ENCODE measurements at places on chromosomes 16 and 17.

GRCh38 chr17:55843785-55844184 lies 92.9 kb downstream of the PCTP start:
- no peak for DNase-seq

GRCh38 chr17:42608305-42609181 lies 631 bp downstream of the RETREG3 start:
- DNase-seq = peak; percentile 13

- no peak for DNase-seq
Measured at GRCh38 chr17:78892520-78892919, 10.5 kb downstream of the CEP295NL start.

GRCh38 chr17:47170710-47171109 lies 18.4 kb downstream of the CDC27 start:
- no peak for DNase-seq

DNA sequence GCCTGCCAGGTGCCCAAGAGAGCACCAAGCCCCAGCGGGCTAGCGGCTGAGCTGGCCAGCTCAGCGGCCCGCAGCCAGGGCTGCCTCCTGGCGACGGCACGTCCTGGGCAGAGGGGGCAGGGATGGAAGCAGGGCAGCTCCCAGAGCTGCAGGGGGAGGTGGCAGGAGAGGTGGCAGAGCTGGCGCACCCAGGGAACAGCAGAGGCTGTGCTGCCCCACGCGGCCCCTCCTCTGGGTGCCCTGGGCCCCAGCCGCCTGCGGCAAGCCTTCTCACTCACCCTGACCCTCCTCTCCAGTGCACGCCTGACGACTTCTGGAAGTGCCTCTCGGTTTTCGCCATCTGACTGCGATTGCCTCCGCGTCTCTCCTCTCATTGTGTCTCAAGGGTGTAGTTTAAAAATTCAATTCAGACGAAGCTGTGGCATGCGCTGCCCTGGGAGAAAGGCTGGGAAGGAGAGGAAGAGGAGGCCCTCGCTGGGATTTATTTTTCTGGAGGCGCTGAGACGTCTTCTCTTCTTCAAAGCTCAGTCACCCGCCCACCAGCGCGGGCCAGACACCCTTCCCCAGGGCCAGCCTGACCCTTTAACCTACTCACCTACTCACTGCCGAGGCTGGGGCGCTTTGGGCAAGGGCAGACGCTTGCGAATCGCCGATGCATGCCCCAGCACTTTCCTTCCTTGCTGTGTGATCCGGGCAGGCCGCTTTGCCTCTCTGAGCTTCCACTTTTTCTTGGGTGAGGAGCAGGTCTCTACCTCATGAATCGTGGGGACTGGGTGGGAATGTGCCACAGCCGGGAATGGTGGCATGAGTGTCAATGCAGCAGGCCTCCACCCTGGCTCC lies 24.9 kb downstream of the GSE1 start:
- no peak for DNase-seq

DNA sequence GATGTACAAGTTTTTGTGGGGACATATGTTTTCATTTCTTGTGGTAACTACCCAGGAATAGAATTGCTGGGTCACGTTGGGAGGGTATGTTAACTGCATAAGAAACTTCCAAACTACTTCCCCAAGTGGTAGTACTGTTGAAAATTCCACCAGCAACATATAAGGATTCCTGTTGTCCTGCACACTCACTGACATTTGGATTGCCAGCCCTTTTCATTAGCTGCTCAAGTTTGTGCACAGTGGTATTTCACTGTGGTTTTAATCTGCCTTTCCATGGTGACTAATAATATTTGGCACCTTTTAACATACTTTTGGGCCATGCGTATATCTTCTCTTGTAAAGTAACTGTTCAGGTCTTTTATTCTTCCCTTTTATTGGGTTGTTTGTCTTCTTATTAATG lies 103.3 kb downstream of the GNAO1 start:
- DNase-seq = no peak

GRCh38 chr16:67207249-67208091 lies 8.5 kb downstream of the ELMO3 start:
- no peak for DNase-seq

DNA sequence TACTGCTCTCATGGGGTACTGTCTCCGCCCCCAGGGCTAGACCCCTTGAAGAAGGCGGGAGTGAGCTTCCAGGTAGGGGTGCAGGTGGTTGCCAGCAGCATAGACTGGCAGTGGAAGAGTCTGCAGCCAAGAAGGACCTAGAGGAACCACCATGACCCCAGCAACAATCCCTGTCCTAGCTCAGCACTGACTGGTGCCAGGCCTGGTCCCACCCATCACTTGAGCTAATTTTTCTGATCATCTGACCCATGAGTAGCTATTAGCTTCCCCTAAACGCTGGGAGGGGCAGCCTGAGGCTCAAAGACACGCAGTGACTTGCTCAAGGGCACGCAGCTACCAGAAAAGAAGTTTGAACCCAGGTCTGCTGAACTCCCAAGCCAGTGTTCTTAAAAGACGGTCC lies 945 bp downstream of the PRM3 start:
- no peak for DNase-seq

GRCh38 chr16:82363026-82363816 lies 193.2 kb upstream of the MPHOSPH6 start:
- DNase-seq = no peak

DNA sequence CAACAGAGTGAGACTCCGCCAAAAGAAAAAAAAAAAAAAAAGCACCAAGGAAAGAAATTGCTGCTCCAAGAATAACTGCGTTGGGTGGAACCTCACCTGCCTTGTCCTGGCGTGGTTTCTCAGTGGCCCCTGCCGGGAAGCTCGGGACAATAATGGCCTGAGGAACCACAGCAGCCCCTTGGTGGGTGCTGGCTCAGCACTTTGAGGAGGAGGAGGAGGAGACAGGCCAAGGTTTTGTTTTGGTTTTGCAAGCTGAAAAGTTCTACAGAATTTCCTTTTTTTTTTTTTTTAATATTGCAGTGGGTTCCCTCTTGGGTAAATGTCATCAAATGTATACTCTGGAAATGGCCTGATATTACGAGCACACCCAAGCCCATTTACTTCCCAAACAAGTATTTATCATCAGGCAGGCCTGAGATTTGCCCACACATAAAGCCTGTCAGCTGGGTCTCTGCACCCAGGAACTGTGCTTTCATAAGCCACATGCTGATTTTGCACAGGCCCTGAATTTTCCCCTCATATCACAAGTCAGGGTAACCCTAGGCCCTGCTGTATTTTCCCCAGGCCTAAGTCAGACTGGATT lies 78.3 kb downstream of the SOCS1 start:
- DNase-seq = no peak

GRCh38 chr16:50804290-50804907 lies 62.5 kb downstream of the CYLD start:
- DNase-seq = no peak

DNA sequence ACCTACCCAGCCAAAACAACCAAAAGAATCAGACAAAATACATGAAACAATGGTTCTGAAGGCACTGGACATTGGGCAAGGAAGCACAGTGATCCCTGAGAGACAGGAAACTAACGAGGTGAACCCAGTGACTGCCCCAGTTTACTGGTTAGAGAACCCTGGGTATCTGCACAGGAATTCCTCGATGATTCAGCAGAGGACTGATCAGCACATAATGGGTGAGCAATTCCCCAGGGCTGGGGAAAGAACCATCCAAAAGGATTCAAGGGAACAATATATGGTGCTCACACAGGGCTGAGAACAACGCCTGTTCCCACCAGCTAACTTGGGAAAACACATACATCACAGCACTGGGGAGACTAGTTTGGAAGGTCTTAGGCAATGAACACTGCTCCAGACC lies 167.2 kb downstream of the PARN start:
- no peak for DNase-seq

DNA sequence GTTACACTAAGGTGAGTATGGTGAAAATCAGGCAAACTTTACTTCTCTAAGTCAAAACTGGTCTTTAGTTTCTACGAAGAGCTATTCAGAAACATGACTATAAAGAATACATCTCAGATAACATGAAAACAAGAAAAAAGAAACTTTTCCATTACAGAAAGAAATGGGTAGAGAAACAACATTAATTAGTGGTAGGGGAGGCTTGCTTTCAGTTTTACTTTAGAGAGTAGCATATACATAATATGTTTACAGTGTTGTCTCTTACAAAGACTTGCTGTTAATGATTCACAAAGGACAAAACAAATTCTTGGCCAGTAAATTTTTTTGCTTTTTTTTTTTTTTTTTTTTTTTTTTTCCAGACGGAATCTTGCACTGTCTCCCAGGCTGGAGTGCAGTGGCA lies 34.2 kb downstream of the CRLF3 start:
- DNase-seq = no peak

DNA sequence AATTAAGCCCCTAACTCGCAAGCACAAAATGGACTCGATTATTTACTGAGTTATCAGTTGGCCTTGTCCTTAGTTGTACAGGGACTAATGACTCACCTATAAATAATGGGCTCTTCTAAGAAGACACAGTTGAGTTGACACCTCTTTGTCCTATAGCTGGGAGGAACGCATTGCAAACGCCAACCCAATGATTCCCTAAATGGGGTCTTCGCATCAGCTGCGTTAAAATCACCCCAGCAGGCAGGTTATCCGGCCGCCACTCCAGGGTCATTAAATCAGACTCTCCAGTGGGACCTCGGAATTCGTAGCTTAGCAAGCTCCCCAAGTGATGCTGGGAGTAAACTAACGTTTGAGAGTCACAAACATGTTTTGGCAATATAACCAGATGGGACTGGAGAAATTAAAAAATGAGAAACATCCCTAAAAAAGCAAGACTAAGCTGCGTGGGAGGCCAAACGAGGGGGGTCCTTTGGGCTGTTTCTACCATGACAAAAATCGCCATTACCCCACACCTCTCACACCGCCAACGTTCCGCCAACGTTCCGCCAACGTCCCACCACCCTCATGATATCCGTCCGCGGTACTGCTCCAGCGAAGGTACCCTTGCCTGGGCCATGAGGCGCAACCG lies 932 bp upstream of the NFE2L1 start:
- no peak for DNase-seq

DNA sequence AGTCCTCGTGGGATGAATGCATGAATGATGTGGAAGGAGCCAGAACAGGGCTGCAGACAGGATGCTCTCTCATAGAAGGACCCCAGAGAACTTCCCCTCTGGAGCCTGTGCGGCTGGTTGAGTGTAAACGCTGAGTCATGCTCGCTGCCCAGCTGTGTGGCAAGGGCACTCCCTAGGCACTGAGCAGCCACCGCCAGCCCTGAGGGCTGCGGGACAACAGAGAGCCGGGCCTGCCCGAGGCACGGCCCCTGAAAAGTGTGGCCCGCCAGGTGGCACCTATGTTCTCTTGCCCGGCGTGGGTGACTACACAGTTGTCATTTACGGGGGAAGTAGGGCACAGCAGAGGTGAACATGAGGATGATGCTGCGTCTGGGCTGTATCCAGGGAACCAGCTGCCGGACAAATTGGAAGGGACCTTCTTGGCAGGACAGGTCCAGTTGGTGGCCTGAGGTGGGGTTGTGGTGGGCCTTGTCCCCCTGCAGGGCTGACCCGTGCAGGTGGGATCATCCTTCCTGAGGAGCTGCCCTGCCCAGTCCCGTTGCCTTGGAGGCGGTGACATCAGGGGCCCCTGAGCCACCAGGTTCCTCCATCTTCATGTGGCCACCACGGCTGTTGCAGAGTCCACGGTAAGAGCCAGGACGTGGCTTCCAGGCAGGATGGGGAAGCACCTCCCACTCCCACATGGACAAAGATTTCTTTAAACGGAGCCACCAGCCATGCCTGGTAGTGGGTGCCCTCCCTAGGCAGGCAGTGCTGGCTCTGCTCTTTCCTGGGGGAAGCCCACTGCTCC lies 94.8 kb upstream of the CBX4 start:
- no peak for DNase-seq

GRCh38 chr17:8354236-8354635 lies 14.6 kb downstream of the ODF4 start:
- no peak for DNase-seq

DNA sequence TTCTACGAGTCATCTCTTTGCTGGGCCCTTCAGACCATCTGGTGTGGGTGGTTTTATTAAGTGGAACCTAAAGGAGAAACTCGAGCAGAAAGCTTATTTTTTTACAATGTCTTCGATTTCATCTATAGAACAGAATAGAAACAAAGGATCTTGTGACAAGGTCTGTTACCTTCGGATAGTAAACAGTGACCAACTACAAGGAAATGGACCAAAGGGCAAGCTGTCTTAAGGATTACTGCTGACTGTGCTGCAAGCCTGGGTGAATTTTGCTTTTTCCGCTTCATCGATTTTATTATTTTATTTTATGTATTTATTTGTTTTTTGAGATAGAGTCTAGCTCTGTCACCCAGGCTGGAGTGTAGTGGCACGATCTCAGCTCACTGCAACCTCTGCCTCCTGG lies 348.9 kb upstream of the ERCC4 start:
- no peak for DNase-seq

- no peak for DNase-seq
Measured at GRCh38 chr16:57946181-57946801, 24.6 kb downstream of the CNGB1 start.

Data from muscle of arm (tissue), 14 donors.